ENCODE measurements at places on chromosomes 7 and 10.
A peak's percentile ranks its signal among the peaks of the same experiment; 100 is the strongest.

- DNase-seq, result no peak
Measured at GRCh38 chr10:82914655-82915136, 1039.7 kb downstream of the NRG3 start.

GRCh38 chr10:61125560-61126170 is 181.7 kb upstream of the RHOBTB1 start:
- no peak for DNase-seq

DNA sequence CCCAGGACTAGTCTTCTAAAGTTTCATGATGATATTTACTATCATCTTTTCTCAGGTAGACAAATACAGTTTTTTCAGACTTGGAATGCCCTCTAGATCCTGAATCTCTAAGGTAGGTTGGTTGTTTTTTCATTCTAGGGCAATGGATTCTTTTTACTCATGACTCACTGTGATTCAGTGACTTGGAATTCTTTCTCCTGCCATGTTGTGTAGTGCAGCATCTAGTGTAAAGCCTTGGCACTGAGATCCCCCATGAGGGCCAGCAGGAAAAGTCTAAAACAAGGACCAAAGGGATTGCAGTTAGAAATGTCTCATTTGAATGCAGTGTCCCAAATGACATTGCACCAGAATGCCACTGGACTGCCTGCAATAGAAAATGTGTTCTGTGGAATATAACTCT is 430.4 kb downstream of the NEBL start:
- DNase-seq, result no peak

- no peak for DNase-seq
Measured at GRCh38 chr7:49623943-49624342, 149.5 kb upstream of the VWC2 start.

- no peak for DNase-seq
Measured at GRCh38 chr7:5194571-5194970, 4.5 kb downstream of the WIPI2 start.

DNA sequence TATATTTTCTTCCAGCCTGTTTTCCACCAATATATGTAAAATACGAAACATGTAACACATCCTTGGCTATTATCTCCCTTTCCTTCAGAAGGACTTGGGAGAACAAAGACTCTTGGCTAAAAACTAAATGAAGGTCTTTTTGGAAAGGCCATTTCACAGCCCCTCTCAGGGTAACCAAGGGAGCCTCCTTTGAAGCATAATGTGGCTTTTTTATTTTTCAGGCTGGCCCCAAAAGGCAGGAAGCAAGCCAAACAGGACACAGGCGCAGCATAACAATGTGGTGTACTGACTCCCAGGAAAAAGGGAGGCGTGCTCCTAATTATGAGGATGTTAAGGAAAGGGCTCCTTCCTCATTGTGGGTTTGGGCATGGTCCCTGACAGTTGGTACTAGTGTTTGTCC is 30.3 kb upstream of the CCSER2 start:
- no peak for DNase-seq

- DNase-seq, result no peak
Measured at GRCh38 chr10:73998623-73998928, 660 bp downstream of the VCL start.

- no peak for DNase-seq
Measured at GRCh38 chr10:104139221-104139620, 17.2 kb downstream of the SFR1 start.

DNA sequence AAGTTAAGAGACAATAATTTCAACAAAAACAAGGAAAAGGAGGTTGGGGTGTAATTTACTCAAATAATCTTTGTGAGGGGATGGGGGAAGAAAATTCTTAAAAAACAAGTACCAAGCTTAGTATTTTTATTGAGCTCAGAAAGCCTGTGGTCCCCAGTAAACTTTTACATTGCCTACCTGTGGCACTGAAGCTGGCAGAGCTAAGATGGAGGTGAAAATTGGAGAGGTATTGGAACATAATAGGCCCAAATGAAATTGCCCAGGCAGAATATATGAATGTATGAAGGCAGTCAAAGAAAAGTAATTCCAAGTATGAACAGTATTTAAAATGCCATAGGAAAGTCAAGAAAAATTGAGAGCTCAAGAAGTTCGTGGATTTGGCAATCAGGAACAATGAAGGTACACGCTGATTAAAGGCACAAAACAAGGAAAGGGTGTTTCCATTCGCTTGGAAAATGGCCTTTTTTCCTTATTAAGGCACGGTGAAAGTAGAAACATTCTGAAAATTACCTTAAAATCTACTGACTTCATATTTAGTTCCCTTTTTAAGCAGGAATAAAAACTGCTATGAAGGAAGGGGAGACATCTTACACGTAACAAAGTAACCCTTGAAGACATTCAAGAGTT is 3.4 kb upstream of the KMT2E start:
- no peak for DNase-seq

- DNase-seq, result no peak
Measured at GRCh38 chr10:86419101-86419500, 52.5 kb upstream of the GRID1 start.

DNA sequence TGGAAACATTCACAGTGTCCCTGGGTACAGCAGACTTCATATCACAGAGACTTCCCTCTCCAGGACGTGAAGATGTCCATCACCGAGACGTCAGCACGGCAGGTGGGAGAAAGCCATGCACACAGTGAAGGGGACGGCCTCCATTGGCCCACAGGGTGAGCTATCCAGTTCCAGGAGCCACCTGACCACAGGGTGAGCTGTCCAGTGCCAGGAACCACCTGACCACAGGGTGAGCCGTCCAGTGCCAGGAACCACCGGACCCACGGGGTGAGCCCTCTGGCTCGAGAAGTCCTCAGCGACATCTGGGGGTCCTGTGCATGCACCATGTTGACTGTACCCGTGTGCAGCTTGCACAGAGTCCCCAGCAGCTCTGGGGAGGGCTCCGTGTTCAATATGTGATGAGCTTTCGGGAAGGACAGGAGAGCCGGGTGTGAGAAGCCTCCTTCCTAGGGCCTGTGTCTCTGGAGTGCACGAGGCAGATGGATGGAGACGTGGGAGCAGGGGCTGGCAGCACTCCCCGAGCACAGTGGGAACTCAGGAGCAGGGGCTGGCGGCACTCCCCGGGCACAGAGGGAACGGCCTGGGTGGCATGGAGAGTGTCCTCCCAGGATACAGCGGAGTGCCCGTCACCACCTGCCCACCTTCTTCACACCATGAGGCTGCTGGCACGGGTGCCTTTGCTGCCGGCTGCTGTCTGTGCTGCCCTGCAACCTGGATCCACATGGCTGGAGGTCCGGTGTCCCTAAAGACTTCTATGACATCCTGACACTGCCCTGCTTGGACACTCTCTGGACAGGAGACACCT is 616.2 kb downstream of the DNAJB6 start:
- no peak for DNase-seq

DNA sequence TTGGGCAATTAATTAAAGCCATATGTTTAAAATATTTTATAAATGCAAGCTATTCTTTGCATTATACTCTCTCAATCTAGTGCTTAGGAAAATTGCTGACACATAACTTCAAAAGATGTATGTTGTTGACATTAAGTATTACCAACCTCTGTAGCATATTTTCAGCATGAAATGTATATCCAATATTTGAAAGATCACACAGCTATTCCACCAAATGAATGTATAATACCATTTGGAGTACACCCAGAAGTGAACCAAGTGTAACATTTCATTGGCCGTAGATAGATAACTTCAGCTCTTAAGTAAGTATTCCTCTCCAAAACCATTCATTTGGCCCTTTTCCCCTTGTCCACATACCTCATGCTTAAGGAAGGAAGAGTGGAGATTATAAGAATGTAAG is 104.6 kb downstream of the HECTD2 start:
- DNase-seq, result no peak

DNA sequence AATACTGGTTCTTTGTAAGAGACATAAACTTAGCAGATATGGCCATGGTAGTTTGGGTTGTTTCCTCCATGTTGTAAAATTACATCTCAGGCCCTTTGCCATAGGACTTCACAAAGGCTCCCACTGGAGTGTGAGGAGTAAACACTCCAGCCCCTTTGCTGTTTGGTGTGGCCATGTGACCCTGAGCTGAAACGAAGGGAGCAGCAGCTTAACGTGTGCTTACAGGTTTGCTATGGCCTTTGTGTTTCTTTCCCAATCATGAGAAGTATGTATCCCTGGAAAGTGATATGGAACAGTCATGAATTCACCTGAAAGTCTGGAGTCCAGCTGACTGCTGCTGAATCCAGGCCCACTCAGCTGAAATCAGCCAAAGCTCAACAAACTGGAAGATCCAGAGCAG is 23.8 kb upstream of the SFTPA1 start:
- DNase-seq, result no peak

DNA sequence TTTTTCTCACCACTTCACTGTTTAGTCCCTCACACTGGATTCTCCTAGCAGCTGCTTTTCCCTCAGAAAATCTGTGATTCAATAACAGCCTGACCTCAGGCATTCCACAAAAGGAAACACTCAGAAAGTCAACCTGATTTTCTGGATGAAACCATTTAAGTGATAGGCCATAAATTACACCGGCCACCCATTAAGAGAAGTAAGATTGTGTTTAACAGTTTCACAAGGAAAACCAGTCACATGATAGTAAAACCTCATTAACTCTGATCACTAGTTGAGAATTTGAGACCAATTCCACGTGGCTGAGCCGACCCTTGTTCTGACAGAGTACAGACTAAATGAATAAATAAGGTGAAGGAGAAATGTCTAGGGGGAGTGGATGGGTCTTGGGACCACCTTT is 7.7 kb downstream of the GRM8 start:
- no peak for DNase-seq

DNA sequence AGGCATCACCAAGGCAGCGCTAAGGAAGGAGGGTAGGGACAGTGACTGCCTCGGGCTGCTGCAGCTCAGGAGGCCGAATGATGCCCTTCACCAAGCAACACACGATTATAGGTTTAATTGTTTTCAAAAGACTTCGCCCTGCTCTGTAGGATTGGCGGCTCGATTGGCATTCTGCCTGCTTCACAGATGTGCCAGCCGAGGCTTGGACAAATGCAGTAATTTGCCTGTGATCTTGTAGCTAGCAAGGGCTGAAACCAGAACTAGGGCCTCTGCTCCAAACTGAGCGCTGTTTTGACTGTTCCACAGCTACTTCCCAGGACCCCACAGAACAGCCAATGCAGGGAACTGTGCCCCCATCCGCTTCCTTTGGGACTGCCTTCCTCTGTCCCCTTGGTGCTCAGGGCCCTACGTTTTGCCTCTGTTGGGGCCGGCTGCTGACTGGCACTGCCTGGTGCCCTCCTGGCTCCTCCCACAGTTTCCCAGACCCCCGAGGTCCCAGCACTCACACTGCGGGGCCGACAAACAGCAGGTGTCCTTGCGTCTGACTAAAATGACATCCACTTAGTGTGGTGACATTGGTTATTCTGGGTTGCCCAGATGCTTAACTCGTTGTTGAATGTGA is 62.6 kb upstream of the EN2 start:
- no peak for DNase-seq

DNA sequence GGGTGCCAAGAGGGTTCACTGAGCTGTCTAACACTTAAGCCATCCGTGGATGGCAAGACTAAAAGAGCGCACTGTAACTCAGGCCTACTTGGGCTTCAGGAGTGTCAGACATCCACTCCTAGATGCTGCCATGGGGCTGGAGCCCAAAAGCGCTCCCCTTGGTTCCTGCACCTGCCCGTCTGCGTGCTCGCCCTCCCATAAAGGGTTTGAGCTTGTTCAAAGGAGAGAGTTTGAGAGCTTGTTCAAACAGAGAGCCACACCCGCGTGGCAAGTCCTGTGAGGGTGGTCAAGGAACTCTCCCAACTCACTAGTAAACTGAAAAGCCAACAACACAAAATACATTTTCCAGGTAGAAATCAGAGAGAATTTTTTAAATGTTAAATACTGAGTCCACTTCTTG is 256.7 kb downstream of the SEMA3A start:
- no peak for DNase-seq

- peak; percentile 48 for DNase-seq
Measured at GRCh38 chr10:87095236-87095945, 385 bp downstream of the SHLD2 start.

DNA sequence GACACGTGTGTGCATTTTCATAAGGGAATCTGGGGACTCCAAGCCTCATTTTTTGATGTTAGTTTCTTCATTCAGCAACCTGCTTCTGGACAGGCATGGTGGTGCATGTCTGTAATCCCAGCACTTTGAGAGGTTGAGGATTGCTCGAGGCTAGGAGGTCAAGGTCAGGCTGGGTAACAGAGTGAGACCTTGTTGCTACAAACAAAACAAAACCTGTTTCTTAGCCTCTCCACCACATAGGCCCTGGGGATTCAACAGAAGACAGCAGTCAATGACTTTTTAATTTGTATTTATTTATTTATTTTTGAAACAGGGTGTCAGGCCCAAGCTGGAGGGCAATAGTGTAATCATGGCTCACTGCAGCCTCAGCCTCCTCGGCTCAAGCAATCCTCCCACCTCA is 6.9 kb upstream of the CYTH3 start:
- no peak for DNase-seq

DNA sequence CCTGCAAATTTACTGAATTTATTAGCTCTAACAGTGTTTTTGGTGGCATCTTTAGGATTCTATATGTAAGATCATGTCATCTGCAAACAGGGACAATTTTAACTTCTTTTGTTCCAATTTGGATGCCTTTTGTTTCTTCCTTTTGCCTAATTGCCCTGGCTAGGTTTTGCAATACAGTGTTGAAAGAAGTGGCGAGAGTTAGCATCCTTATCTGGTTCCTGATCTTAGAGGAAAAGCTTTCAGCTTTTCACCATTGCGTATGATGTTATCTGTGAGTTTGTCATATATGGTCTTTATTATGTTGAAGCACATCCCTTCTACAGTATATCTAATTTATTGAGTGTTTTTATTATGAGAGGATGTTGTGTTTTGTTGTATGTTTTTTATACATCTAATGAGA is 301.4 kb downstream of the PTPRN2 start:
- DNase-seq, result no peak

DNA sequence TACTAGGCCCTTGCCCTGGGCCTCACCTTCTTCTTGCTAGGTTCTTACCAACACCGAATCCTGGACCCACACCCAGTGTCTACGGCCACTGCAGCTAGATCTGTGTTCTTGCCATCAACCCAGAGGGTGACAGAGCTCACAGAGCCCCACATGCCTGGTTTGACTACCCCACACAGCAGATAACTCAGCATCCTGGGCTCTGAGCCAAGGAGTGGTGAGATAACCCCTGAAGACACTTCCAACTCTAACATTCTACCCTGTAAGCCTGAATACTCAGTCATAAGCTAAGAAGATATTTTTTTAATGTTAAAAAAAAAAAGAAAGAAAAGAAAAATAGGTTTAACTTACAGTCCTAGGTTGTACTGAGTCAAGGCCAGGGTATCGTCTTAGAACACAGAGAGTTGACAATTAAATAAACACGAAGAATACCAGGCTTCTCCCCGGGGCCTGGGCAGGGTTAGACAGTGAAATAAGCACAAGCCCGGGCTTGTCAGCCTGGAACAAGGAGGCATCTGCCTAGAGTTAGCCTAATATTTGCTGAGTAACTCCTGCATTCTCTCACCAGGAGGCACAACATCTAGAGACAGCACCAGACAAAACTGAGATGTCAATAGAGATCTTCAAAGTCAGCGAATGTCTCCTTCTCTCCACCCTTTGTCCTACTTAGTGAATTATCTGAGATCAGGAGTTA is 556.5 kb upstream of the LRRN3 start:
- no peak for DNase-seq

- DNase-seq, result no peak
Measured at GRCh38 chr10:113261161-113261560, 291.7 kb upstream of the HABP2 start.
